Neural progenitor cell (in vitro differentiated cells): ENCODE measurements at places on chromosomes 6 and 20.
A peak's percentile ranks its signal among the peaks of the same experiment; 100 is the strongest.

DNA sequence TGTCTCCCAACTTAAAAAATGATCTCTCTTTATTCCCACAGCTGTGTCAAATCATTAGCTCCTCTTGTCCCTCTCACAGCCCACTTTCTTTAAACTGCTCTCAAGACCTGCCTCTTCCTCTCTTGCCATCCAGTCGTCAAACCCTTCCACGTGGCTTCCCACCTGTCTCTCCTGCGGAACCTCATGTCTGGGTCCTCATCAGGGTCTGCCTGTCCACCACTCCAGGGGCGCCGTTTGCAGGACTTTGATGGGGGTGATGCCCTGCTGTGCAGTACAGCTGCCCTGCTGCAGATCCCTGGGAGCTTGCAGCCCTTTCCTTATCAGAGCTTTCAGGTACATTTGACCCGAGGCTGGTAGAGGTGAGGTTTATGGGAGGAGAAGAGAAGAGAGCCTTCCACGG lies 114.8 kb downstream of the DHX35 start:
- DNase-seq, result no peak

DNA sequence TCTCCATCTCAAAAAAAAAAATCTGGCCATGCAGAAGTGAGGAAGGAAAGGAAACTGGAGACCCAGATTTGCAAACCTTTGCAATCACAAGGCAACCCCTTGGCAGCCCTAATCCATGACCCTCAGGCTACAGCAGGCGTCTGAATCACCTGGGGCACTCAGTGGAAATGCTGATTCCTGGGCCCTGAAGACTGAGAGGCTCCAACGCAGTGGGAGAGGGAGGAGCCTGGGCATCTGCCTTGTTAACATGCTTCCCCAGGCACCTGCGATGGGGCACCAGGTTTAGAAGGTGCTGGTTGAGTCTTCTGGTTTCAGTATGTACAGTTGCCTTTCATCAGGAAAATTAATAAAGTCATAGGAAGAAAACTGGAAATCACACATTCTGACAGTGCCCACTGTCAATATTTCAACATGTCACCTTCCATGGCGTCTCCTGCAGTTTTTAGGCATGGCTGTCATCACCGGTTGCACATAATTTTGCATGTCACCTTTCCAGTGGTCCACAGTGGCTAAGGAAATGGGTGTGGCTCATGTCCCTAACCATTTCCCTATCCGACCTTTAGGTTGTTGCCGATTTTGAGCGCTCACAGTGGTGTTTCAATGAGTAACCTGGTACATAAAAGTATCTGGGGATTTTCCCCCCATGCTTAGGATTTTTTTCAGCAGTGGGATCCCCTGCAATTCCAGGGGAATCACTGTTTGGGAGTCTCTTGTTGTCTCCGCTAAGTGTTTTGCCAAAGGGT lies 56.9 kb downstream of the PREX1 start:
- no peak for DNase-seq

- DNase-seq, result no peak
These were observed 212.1 kb downstream of the BTBD9 start for GRCh38 chr6:38427492-38428210.

DNA sequence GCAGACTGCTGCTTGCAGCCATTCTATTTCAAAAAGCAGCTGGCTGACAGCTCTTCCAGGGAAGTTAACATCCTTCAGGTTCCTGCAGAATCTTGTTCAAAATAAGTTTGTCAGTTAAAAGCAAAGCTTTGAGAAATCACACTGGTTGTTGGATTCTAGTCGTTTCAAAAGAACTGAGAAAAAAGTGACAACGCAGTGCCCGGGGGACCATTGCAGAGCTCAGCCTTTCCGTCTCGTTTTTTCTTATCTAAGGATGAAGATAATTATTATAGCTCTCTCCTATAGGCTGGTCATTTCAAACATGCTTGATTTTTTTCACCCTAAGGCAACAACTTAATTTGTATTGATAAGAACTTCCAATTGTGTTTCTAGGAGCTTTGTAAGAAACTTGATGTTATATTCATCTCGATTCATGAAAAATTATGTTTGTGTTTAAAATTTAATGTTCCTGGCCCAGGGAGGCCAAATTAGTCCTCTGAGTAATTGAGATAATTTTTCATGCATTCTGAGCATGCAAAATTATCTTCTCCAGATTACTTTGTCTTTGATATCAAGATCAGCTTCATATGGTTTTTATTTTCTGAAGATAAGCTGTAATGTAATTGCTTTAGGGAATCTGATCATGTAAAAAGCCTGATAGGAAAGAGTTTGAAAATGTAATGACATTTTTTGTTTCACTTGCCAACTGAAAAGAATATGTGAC lies 58.4 kb downstream of the SNAP25 start:
- DNase-seq, result no peak

DNA sequence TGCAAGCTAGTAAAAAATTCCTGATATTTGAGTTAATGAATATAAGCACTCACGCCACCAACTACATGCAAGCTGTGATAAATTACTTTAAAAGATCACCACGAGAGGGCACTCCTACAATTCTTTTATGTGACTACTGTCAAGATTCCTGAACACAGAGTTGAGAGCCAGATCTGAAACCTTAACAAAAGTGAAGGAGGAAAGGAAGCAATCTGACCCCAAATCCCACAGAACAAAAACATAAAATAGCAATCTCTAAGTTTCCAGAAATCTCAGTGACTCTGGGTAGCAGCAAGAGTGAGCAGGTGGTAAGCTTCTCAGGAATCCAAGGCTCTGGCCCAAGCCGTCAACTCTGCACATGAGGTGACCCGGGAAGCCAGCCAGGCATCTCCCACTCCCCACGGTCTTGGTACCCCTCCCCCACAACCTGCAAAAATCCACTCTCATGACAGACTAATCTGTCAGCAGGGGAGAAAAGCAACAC lies 55.1 kb downstream of the STAU1 start:
- peak; percentile 74 for DNase-seq

GRCh38 chr6:86477500-86478148 lies 459.7 kb upstream of the HTR1E start:
- peak; percentile 70 for DNase-seq

DNA sequence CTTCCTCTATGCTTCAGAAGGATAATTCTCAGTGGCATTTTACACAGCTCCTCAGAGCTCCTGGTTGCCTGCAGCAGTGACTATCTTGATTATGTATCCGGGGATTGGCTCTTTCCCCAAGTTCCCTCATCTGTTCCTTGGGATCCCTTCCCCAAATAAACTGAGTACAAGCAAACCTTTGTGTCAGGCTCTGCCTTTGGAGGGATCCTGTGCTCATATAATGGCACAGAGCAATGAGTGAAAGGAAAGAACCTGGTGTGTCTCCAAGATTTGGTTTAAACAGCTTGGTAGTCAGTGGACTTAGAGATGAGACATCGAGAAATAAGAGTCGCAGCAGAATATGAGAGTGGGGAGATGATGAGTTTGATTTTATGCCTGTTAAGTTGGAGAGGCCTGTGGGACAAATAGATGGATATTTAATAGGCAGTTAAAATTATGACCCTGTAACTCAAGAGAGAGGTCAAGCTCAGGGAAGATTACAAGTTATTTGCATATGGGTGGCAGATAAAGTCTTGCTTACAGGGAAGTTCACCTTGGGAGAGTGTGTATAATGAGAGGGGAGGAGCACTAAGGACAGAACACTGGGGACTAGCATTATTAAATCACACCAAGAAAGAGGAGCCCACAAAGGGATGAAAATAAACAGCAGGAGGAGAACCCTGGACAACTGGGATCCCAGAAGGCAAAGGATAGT lies 44.1 kb upstream of the GCLC start:
- no peak for DNase-seq

- DNase-seq, result no peak
These were observed 105.9 kb upstream of the MAP7 start for GRCh38 chr6:136656121-136656520.

DNA sequence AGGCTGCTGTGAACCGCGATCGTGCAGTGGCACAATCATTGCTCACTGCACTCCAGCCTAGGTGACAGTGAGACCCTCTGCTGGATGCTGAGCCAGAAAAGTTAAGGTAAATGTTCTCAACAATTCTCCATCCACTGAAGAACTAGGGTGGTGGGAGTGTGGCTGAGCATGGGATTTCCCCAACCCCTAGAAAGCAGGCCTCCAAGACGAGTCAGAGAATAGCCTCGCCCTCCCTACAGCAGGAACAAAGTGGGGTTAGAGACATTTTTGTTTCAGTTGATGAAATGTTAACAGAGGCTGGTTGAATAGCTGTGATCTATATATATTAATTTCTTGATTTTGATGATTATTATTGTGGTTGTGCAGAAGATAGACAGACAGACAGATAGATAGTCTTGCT lies 6.1 kb upstream of the ALDH8A1 start:
- no peak for DNase-seq

- no peak for DNase-seq
These were observed 138.8 kb downstream of the EDN3 start for GRCh38 chr20:59439243-59439642.
